ENCODE measurements at places on chromosomes 4 and X.
A peak's percentile ranks its signal among the peaks of the same experiment; 100 is the strongest.

GRCh38 chr4:123421937-123422781 is 25.6 kb downstream of the SPRY1 start:
- DNase-seq, result no peak

GRCh38 chr4:68883870-68884269 is 67.7 kb downstream of the UGT2A3 start:
- no peak for DNase-seq

DNA sequence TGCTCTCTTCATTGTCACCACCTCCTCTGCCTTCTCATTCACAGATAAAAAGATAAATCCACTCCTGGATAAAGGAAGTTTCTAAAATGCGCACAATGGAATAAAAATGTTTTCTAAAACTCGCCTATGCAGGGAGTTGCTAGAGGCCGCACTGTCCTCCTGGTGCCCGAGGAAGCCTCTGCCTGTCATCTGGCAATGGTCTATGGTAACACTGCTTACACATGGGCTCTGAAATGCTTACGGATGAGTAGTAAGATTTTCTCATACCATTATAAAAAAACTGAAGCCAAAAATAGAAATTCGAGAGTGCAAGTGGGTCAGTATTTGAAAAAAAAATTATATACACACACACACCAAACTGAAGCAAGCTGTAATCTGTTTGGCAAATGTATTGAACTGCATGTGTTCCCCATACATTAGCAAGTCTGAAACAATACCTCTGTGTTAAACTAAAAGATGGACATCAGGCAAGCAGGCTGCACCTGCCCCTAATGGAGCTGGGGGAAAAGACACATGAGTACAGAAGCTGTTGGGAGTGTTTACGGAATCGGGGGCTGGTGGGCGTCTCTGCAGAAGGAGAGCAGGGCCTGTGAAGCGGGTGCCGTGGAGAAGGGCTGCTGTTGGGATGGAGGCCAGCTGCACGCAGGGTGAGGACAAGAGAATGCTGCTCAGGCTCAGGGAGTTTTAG is 103.3 kb upstream of the FAT1 start:
- DNase-seq, result no peak

DNA sequence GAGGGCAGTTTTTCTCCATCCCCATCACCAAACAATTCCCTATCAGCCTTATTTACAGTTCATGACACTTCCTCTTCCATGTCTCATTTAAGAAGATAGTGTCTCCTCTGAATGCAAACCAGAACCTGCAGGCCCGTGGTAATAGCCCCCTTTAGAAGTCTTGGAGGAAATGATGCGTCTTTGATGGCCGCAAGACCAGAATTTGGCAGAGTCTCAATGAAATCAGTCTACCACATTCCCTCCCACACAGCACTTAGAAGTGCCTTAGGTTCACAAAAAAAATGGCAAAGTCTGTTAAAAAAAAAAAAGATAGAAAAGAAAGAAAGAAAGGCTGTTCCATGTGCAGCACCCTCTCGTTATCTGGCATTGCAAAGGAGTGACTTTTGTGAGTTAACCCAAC is 2.1 kb upstream of the KDR start:
- DNase-seq, result no peak

- no peak for DNase-seq
Measured at GRCh38 chrX:111831343-111831742, 44.6 kb upstream of the TRPC5OS start.

GRCh38 chrX:53440101-53440500 is 5.9 kb upstream of the HSD17B10 start:
- no peak for DNase-seq

- no peak for DNase-seq
Measured at GRCh38 chr4:185916231-185916630, 104.2 kb upstream of the SORBS2 start.

DNA sequence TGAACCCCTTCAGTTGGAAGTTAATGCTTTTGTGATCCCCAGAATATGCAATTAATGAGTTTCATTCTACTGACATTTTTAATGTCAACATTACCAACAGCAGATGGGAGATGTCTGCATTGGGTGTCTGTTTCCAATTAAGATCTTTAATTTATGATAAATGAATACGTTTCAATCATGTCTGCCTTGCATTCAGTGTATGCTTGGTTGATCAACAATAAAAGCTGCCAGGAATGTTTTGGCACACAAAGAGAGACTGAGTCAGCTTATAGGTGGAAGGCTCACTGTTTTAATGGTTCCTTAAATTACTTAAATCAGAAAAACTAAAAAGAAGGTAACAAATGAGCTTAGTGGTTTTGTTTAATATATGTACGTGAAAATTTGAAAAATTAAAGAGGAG is 359.9 kb upstream of the CNKSR2 start:
- no peak for DNase-seq

DNA sequence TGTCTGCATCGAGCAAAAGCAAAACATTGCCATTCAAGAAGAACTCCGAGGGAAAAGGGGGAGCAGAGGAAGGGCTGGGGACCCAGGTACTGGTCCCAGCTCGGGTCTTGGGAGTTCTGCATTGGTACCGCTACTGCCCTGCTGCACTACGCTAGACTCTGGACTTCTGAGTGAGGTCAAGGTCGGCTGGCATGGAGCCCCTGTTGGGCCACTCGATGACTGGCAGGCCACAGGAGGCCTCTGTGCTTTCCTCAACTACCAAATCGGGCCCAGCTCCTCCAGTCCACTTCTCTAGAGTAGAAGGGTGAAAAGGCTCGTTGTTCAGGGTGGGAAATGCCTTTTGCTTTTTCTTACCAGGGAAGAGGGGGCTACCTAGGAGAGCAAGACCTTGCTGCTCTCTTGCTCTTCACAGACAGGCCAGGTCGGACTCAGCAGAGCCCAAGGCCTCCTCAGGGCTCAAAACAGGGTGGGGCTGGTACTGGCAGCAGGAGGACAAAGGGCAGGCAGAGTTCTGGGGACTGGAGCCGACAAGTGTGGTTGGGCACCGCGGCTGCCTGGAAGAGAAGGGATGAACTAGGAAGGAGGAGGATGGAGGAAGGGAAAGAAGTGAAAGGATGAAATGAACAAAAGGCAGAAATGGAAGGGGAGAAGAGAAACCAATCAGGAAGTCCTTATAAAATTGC is 8.9 kb upstream of the IRAK1 start:
- no peak for DNase-seq

GRCh38 chr4:114226968-114227760 is 247.7 kb upstream of the ARSJ start:
- DNase-seq, result no peak

- no peak for DNase-seq
Measured at GRCh38 chr4:70997546-70997945, 4.1 kb downstream of the DCK start.

DNA sequence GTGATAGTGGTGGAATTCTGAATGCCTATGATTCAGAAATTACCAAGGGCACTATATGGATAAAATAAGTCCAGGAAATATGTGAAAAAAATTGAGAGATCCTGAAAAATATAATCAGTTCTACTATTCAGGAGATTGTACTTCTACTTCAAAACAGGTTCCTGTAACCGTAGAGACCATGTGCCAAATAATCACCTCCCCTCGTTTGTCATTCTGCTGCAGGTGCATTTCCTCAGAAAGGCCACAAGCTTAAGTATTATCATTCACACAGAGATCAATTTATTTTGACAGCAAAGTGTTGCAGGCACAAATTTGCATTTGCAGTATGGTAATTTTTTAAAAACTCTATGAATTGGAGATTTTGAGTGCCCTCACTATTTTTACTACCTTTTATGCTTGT is 1000.0 kb downstream of the CCSER1 start:
- DNase-seq, result no peak

DNA sequence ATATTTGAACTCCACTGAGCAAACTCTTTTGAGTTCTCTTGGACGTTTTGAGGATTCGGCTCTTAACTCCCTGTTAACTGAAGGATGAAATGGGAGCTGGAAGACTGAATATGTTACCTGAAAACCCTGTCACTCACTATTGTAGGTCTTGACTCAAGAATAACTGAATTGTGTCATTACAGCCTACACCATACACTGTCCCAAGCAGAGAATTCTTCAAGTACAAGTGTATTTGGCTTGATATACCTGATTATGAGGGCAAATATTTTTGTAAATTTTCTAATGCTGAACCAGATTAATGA is 276.1 kb downstream of the CFAP299 start:
- DNase-seq, result no peak

GRCh38 chrX:9252182-9252581 is 212.7 kb upstream of the TBL1X start:
- no peak for DNase-seq

GRCh38 chr4:183471946-183472708 is 27.7 kb downstream of the CDKN2AIP start:
- peak; percentile 87 for DNase-seq

DNA sequence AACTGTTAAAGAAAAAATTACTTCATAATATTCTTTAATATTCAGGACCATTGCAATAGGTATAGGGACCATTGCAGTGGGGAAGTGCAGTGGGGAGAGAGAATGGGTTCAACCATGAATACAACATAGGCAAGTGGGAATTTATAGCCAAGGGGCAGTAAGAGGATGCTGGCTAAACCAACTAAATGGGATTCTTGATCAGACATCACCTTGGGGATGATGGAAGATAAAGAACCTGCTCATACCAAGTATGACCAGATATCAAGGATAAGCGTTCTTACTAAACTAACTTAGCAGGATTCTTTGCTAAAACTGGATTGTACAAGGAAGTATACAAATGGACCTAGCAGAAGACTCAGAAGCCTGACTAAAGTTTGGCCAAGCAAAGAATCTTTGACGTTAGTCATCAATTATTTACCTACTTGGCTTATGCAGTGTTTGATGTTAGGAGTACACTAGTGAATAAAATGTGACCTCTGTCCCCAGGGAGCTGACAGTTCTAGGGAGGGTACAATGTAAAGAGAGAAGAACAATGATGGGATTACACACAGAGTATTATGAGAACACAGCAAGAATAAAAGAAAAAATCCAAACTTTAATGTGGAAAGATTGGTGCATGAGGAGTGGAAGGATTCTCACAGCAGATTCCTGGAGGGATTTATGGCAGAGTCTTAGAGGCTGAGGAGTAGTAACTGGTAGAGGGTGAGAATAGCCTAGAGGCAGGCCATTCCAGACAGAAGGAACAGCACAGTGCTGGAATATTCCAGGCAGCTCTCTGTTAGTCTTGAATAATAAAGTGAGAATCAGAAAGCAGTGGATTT is 54.7 kb upstream of the MYOZ2 start:
- no peak for DNase-seq

DNA sequence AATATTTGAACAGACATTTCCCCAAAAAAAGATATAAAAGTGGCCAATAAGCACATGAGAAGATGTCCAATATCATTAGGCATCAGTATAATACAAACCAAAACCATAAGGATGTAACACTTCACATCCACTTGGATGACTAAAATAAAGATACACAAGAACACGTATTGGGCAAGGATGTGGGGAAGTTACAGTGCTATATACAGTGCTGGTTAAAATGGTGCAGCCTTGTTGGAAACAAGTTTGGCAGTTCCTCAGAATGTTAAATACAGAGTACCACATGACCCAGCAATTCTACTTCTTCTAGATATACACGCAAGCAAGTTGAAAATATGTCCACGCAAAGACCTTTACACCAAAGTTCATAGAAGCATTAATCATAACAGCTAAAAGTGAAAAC is 58.9 kb downstream of the HAUS3 start:
- no peak for DNase-seq

DNA sequence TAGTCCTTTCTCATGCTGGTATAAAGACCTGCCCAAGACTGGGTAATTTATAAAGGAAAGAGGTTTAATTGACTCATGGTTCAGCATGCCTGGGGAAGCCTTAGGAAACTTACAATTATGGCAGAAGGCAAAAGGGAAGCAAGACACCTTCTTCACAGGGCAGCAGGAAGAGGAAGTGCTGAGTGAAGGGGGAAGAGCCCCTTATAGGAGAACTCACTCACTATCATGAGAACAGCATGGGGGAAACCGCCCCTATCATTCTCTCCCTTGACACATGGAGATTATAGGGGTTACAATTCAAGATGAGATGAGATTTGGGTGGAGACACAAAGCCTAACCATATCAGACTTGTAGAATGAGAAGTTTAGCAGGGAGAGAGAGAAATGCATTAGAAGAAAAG is 373.3 kb upstream of the DIAPH2 start:
- DNase-seq, result no peak

DNA sequence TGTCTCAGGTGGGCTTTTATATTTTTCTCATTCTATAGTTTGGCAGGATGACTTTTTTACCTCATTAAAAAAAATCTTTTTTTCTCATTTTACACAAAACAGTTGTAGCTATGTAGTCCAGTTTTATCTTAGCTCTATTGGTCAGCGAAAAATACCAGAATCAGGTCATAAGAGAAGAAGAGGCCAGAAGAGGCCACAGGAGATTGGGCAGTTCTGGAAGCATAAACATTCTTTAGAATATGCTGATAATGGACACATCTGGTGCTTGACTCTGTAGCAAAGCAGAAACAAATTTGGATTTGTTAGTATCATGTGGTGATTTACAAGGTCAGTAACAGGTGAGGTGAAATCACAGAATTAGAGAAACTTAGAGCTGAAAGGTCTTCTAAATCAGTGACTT is 66.6 kb upstream of the ARHGAP24 start:
- no peak for DNase-seq

DNA sequence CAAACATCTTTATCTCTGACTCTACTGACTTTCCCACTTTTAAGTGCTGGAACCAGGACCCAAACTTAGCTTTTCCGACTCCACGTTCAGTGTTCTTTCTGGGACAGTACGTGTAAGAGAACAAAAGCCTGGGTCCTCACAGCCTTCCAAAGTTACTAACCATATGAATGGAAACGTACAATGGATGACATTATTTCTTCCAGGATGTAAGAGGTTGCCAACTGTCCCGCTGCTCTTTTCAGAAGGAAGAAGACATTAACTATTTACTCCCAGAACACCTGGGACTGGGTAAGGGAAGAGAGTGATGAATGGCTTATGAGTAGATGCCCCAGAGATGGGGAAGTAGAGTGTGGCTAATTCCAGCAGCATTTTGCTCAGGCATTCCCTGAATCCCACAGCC is 114.7 kb downstream of the TRAPPC11 start:
- no peak for DNase-seq

DNA sequence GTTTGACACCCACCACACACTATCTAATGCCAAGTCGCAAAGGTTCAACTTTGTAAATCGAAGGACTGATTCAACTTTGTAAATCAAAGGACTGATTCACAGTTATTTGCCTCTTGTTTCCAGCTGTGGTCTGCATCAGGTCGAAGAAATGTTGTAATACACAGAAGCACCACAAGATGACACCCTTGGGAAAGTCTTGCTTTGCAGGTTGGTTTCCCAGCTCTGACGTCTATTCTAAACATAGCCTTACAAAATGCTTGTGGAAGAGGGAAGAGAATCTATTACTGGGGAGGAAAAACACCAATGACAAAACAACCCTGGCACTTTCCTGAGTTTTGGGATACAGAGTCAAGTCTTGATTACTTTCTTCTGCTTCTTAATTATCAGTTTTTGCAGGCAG is 35.3 kb downstream of the SUPT20HL1 start:
- DNase-seq, result peak; percentile 14

- no peak for DNase-seq
Measured at GRCh38 chr4:98728433-98728832, 70.0 kb upstream of the TSPAN5 start.

GRCh38 chr4:35963383-35963782 is 280.9 kb downstream of the ARAP2 start:
- DNase-seq, result no peak

Measured in T-helper 9 cell (primary cell).